RPMI7951 (cell line): ENCODE measurements at places on chromosomes 5 and 9. TPM values are rescaled to one million over a fixed set of nuclear protein-coding genes. Genes with fewer than 3 reads are reported as not detected.
A peak's percentile ranks its signal among the peaks of the same experiment; 100 is the strongest.

- no peak for DNase-seq
Observed at GRCh38 chr5:432201-432927, 10.6 kb upstream of the EXOC3 start.

- no peak for DNase-seq
Observed at GRCh38 chr5:88021141-88021540, 247.5 kb downstream of the TMEM161B start.

DNA sequence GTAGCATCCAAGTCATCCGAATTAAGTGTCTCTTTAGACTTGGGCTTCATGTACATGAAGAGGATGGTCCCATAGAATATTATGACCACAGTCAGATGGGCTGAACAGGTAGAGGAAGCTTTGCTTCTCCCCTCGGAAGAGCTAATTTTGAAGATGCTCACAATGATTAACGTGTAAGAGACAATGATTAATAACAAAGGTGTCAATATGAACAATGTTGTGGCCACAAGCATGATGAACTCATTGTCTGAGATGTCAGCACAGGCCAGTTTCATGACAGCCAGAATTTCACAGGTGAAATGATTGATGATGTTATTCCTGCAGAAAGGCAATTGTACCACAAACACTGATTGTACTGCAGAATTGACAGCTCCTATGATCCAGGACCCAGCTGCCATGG lies 626 bp downstream of the OR13C2 start:
- no peak for DNase-seq

- DNase-seq: peak; percentile 96
Observed at GRCh38 chr5:151745071-151745705, 13.2 kb downstream of the ATOX1 start.

GRCh38 chr9:4349816-4350418 lies 50.0 kb upstream of the GLIS3 start:
- no peak for DNase-seq

- no peak for DNase-seq
Observed at GRCh38 chr5:139019880-139020279, 144.7 kb upstream of the LRRTM2 start.

GRCh38 chr5:14669975-14670374 lies 5.5 kb downstream of the OTULIN start:
- DNase-seq: no peak

DNA sequence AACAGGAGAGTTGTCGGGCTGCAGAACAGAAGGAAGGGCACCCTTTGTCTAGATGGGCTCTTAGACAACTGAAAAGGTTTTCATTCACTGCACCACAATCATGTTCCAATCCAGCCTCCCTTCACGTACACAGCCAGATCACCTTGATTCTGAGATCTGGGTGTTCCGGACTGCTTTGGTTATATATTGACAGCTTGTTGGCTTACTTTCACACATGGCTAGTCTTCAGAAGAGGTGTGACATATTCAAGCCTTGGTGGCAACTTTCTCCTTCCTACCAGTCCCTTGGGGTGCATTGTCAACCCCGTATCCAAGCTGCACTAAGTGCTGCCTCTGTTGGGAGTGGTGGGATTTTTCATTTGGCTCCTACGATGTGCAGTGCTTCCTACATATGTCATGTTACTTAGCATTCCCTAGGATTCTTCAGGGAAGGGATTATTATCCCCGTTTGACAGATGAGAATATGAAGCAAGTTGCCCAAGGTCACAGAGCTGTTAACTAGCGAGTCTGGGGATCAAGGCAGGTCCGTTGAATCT lies 100.6 kb downstream of the LIFR start:
- DNase-seq: no peak

PCDHGA7 gene
- 4.6 and 5.5 TPM in 2 replicates for total RNA-seq

CDKN2B-AS1 gene
- total RNA-seq: 7.0 and 7.7 TPM in 2 replicates
